ENCODE measurements at places on chromosomes 16 and 17.

DNA sequence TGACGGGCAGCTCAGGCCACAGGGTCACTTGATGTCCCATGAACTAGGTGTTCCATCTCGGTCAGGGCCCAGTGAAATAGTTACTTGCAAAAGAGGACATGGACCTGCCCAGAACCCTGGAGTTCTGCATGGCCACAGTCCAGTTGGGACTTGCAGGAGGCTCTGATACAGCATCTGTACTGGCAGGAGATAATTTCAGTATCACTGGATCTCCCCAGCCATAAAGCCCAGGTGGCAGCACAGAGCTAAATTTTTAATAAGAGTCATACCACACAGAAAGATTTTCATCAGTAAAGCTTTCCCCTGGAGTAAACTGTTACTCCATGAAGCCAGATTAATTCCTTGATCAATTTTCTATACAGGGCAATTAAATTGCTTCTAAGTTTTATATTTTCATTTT is 18.0 kb upstream of the SLC16A5 start:
- DNase-seq = no peak

GRCh38 chr16:24967074-24967473 is 48.1 kb downstream of the ARHGAP17 start:
- DNase-seq = no peak

GRCh38 chr17:79829457-79829856 is 9.8 kb downstream of the CBX4 start:
- DNase-seq = no peak

GRCh38 chr17:9021992-9022572 is 772 bp downstream of the NTN1 start:
- DNase-seq = peak; percentile 21

GRCh38 chr16:61182391-61182790 is 853.8 kb downstream of the CDH8 start:
- DNase-seq = no peak

- DNase-seq = no peak
Measured at GRCh38 chr17:82127704-82128103, 29.7 kb upstream of the FASN start.

DNA sequence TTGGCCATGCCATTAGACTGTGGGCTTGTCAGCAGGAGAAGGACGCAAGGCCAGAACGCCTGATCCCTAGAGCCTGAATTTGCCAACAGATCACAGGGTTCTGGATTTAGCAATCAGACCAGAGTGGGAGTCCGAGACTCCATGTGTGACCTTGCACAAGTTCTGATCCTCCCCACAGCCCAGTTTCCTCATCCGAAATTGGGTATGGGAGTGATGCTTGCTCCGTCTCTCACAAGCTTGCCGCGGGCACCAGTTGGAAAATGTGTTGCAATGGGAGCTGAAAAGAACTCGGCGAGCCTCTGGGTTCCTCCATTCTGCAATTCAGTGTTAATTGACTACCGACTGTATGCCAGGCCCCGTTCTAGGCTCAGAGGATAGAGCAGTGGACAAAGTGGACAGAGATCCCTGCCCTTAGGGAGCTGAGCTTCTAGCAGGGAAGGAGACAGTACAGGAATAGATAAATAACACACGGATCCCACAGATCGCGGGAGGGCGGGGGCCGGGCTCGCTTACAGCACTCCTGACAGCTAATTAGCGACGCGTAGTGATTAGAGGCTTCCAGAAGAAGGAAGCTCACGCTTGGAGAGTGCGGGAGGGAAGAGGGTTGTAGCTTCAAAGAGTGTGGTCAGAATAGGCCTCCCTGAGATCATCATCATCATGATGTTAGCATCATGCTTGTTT is 150.4 kb upstream of the CIBAR2 start:
- DNase-seq = no peak

DNA sequence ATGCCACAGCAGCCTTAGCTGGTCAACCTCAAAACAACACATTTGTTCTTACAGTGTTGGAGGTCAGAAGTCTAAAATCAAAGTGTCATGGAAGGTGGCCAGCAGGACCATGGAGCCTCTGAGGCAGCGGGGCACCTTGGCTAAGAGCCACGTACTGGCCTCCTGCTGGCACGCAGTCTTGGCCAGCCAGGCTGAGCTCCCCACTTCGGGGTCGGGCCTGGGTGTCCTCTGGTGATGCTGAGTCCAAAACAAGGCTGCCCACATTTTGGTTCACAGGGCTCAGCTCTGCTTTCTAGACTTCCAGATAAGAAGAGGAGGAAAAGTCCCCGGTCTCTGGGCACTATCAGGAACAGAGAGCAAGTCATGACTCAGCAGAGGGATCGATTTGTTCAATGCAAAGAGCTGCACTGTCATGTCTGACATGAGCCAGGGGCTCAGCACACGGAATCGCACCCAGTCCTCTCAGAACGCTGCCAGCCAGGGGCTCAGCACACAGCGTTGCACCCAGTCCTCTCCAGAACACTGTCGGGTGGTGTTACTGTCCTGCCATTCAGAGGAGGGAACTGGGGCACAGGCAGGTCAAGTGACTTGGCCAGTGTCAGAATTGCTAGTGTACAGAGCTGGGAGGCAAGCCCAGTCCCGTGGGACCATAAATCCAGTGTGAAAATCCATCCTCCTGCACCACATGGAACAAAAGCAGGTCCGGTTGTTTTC is 2.5 kb downstream of the LGALS9 start:
- DNase-seq = no peak

- DNase-seq = peak; percentile 41
Measured at GRCh38 chr17:57482657-57483056, 226.3 kb downstream of the MSI2 start.

DNA sequence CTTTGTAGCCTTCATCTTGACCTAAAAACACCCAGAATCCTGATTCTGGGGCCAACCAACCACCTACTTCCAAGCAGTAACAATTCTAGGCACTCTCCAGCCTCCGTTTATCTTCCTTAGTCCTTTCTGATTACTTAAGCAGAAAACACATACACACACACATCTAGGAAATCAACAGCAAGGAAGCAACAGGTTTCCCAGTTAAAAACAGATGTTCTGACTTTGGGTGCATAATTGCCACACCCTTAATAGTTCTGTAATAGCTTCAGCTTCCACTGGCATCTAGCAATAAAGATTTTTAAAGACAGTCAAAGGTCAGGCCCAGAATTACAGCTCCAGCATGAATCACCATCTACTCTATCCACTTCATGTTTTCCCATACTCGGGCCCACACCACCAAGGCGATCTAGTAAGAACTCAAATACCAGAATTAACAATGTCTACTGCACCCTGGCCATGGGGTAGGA is 2.6 kb downstream of the ARHGAP17 start:
- peak; percentile 59 for DNase-seq

GRCh38 chr17:57368637-57369336 is 112.5 kb downstream of the MSI2 start:
- DNase-seq = no peak

- DNase-seq = no peak
Measured at GRCh38 chr16:52832771-52833170, 219.9 kb downstream of the CHD9NB start.

DNA sequence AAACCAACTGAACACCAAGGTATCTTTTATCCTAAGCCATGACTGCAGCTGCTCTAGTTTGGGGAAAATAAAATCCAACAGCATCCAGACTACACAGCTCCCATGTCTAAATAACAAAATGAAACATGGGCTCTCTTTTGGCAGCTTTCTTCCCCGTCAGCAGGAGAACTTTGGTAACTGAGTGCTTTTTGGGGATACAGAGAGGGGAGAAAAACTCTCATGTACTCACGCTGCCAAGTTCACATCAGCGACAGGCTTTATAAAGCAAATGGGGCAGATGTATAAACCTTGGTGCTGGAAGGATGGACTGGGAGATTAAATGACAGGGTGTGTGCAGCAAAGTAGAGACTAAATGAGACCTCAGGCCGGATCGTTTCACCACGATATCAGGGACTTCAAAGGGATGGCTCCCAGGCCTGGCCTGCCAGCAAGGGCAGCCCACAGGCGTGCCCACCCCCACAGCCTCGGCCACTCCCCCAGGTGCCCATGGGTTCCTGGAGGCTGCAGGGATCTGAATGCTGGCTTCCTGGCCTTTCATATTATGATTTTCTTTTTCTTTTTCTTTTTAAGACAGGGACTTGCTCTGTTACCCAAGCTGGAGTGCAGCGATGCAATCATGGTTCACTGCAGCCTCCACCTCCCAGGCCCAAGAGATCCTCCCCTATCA is 174.6 kb downstream of the ZNF423 start:
- DNase-seq = no peak

GRCh38 chr16:76241755-76242154 is 35.4 kb upstream of the CNTNAP4 start:
- DNase-seq = no peak

GRCh38 chr17:63626551-63627180 is 4.4 kb downstream of the MAP3K3 start:
- DNase-seq = peak; percentile 29

- no peak for DNase-seq
Measured at GRCh38 chr17:36131421-36131820, 27.8 kb downstream of the CCL4 start.

DNA sequence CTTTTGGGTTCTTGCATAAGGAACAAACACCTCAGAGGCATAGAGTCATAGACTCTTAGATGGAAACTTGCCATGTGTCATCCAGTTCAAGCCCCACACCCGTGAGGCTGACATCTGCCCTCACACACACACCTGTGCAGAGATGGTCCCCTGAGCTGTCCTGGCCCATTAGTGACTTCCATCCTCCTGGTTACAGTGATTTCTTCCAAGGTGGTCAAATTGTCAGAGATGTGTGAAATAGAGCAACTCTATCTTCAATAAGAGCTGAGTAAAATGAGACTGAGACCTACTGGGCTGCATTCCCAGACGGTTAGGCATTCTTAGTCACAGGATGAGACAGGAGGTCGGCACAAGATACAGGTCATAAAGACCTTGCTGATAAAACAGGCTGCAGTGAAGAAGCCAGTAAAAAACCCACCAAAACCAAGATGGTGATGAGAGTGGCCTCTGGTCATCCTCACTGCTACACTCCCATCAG is 342.2 kb upstream of the TNRC6C start:
- peak; percentile 10 for DNase-seq

DNA sequence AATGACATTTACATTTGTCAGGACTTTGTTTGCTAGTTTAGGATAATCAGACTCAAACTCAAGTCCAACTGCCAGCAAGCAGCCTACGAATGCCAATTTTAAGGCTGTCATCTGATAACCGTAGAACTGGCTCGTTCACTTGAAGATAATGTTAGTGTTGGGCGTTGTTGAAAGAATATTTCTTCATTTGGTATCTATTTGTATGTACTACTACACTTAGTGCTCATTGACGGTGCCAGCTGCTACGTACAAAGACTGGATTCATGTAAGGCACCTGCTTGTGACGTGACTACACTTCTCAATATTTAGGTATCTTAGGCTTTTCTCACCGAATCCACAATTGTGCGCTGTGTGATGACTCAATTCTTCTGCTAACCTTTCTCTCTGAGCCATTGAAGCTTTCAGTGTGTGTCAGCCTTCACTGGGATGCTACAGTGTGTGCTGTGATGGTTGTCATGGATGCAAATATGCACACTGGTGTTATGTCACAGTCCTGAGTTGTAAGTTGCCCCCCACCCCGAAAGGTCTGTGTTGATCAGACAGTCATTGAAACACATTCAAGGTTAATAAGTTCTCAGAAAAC is 5.7 kb downstream of the ATP2C2 start:
- no peak for DNase-seq

DNA sequence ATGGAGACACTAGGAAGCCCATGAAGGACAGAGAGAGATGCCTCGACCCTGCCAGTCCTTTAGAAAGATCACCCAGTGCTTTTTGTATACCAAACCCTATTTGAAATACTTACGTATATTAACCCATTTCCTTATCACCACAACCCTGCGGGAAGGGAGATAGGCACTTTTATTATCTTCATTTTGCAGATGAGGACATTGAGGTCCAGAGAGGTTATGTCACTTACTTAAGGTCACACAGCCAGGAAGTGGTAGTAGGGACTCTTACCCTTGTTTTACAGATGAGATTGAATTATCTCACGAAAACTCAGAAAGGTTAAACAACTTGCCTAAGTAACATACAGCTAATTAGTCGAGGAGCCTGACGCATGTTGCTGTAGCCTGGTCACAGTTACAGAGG is 38.2 kb downstream of the IL4R start:
- DNase-seq = no peak

DNA sequence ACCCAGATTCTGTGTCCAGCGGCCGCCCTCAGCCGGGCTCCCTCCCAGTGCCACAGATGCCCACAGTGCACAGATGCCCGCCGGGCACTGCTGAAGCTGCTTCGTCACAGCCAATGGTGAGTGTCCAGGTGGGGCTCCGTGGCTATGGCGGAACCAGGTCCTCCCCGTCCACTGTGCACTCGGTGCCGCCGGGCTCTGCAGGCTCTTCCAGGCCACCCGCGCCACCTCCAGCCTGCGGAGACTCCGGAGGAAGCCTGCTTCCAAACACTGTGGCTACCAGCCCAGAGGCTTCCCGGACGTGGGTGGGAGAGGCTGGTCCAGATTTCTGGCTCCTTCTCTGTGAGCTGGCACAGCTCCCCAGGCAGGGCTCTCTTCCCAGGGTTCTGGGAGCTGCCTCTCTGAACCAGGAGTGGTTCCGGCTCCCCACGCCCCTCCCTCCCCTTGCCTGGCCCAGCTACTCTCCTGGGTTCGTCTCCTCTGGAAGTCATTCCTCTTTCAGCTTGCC is 2.8 kb upstream of the PYCR1 start:
- DNase-seq = no peak

DNA sequence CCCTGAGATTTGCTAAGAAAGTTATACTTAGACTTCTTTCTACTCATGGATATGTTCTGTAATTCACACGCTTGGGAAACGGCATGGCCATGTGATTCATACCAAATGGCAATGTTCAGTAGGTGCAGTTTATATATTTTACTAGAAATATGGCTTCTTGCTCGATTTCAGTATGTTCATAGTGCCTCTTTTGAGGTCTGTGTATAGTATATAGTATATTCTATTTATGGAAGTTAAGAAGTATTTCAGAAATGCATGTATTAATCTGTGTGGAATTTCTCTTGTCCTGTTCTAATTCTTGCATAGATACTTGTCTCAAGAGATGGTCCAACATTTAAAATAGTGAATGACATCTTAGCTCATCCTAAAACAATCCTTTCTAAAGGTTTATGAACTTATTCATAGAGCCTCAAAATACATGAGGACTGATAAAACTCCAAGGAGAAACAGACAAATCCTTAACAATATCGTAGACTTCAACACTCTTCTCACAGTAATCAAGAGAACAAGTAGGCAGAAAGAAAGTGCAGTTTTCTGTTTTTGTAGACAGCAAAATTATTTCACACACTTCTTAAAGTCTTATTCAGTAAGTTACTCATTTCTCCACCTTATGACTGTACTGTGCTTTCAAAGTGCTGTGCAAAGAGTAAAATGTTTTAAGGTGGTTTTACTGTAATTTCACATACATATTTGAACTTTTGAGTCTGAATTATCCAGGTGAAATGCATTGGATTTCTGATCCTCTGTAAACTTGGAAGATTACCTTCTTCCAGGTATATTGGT is 11.1 kb downstream of the BPTF start:
- DNase-seq = peak; percentile 46

DNA sequence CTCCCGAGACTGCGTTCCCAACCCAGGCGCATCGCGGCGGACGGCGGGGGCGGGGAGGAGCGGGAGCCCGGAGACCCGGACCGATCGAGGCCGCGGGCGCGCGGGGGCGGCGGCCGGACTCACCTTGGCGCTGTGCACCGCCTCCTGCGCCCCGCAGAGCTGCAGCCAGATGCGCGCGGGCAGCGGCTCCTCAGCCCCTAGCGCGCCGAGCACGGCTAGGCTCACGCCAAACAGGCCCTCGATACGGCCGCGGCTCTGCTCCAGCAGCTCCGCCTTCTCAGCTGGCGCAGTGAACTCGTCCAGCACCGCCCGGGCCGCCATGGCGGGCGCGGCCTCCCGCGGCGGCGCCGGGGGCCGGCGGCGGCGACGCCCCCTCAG is 339 bp downstream of the N4BP1 start:
- DNase-seq = peak; percentile 60
